ENCODE measurements at places on chromosomes 16 and 17.

- no peak for DNase-seq
Measured at GRCh38 chr16:24822974-24823373, 22.8 kb upstream of the SLC5A11 start.

- no peak for DNase-seq
Measured at GRCh38 chr16:88349153-88349902, 33.4 kb upstream of the ZNF469 start.

- no peak for DNase-seq
Measured at GRCh38 chr16:49514073-49514980, 140.7 kb downstream of the C16orf78 start.

DNA sequence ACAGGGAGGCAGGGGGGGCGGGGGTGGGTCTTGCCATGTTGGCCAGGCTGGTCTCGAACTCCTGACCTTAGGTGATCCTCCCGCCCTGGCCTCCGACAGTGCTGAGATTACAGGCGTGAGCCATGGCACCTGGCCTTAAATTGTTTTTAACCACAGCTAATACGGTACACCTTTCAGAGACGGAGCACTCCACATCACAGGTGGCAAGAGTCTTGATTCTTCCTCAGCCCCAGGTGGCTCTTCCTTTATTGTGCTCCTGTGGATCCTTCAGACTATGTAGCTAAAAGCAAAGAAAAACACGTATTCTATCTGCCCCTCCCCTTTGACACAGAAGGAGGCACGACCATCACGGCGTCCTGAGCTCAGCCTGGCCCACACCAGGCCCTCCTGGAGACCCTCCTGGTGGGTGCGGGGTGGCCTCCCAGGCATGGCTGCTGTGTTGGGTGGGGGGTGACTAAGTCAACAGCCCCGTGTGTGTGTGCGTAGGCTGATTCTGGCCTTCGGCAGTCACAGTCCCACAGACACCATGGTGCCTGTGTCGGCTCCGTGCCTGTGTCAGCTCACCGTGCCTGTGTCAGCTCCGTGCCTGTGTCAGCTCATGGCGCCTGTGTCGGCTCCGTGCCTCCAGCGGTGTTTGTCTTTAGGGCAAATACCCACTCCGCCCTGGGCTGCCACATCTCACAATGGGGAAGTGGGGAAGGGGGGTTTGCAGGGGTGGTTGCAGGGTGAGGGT lies 10.8 kb upstream of the SECTM1 start:
- no peak for DNase-seq

GRCh38 chr16:11030990-11031510 lies 86.7 kb downstream of the CLEC16A start:
- no peak for DNase-seq

DNA sequence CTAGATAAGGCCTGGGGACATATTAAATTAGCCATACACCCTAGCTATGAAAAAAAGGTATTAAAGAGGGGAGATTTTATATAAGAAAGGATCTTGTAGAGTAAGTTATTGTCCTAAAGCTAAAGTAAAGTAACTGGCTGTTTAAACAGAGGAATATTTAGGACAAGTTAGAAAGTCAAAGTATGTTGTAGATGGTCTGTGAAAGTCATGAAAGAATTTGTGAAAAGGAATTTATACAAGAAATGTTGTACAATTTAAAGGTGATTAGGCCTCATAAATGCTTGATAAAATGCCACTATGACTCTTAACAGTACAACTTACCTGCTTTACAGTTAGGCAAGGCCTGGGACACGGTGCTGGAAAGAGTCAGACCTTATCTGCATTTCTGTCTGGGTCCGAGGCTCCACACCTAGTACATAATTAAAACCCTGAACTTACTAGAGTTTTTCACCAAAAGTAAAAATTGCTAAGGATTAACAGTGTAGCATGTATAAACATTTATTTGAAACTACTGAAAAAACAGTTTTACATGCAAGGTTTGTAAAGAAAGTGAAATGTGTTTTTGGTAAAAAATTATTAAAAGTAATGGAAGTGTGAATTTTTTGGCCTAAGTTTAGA lies 445.3 kb upstream of the TOM1L1 start:
- DNase-seq = no peak

DNA sequence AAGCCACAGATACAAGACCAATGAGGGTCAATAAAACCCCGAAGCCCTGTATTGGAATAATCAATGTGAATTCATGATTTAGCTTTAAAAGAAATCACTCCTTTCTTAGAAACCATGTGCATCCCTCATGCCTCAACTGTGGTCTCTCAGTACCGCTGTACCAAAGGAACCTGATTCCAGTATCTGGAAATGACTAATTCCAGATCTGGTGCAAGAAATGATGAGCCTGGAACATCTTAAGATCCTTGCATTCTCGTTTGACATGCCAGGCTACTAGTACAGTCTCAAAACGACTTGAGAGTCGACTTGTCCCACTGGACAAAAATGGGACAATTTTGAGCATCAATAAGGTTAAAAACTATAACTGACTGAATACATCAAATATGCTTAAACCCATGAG lies 21.2 kb downstream of the USP31 start:
- DNase-seq = no peak

DNA sequence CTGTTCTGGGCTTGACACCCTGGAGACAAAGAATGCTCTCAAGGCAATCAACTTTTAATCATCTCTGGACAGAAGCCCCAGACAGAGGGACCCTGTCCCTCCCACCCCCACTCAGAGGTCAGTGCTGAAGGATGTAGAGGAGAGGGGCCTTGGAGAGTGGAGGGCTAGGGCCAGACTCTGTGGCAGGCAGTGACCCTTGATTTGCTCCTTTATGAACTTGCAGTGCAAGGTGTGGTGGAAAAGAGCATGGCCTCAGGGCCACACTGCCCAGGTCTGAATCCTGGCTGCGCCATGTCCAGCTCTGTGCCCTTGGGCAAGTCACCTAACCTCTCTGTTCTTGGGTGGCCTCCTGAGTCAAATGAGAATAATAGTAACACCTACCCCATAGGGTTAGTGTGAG lies 134.3 kb downstream of the TMEM132E start:
- no peak for DNase-seq

DNA sequence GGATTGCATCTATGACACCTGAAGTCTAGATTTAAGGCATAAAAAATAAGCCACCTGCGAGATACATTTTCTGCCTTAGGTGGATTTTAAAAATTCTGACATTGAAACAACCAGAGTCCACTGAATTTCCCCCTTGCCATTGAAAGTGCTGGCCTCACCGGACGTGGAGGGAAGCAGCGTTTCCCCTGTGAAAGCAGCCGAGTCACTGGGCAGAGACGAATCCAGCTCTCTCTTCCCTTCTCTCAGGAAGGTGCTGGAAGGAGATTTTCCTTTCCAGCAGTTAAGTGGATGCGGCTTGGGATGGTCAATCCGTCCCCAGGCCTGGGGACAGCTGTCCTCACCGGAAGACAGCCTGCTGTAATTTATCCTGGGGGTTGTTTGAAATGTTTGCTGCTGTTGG lies 270.9 kb upstream of the FOXF1 start:
- DNase-seq = no peak

DNA sequence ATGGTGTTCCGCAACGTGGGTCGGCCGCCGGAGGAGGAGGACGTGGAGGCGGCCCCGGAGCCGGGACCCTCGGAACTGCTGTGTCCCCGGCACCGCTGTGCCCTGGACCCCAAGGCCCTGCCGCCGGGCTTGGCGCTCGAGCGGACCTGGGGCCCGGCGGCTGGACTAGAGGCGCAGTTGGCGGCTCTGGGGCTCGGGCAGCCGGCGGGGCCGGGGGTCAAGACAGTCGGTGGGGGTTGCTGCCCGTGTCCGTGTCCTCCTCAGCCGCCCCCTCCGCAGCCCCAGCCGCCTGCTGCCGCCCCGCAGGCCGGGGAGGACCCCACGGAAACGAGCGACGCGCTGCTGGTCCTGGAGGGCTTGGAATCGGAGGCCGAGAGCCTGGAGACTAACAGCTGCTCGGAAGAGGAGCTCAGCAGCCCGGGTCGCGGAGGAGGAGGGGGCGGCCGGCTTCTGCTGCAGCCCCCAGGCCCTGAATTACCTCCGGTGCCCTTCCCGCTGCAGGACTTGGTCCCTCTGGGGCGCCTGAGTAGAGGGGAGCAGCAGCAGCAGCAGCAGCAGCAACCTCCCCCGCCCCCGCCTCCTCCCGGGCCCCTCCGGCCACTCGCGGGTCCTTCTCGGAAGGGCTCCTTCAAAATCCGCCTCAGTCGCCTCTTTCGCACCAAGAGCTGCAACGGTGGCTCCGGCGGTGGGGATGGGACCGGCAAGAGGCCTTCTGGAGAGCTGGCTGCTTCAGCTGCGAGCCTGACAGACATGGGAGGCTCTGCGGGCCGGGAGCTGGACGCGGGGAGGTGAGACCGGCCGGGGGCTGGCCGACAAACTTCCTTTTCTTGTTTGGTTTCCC lies 821 bp downstream of the SOCS7 start:
- DNase-seq = peak; percentile 22

DNA sequence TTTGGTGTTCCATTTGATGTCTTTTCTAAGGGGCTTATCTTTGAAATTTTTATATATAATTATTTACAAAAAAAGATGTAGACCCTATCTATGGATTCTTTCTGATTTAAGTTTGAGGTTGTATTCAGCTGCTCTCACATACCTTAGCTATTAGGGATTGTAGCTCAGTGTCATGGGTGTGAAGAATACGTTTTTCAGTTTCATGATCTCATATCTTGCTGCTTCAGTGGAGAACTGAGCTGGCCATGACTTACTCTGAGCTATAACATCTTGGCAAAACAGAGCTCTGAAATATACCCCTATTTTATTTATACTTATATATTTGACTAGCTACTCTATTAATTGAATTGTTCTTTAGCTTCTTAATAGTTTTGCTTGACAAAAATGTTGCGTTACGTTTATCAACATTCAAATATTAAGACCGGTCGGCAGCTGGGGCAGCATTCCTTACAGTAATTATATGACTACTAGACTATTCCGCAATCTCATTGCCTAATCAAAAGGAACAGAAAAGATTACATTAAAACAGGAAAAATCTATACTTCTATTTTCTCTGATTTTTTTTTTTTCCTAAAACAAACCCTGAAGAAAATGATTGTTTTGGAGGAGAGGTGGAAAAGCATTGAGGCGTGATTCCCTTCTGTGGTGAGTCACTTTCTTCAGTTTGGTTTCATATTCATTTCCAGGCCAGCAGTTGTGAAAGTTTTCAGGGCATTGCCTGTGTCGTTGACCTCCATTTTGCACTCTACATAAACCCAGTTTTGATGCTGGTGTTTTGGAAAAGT lies 24.1 kb upstream of the KRT24 start:
- DNase-seq = peak; percentile 13

- no peak for DNase-seq
Measured at GRCh38 chr16:84061236-84061819, 18.7 kb upstream of the SLC38A8 start.

DNA sequence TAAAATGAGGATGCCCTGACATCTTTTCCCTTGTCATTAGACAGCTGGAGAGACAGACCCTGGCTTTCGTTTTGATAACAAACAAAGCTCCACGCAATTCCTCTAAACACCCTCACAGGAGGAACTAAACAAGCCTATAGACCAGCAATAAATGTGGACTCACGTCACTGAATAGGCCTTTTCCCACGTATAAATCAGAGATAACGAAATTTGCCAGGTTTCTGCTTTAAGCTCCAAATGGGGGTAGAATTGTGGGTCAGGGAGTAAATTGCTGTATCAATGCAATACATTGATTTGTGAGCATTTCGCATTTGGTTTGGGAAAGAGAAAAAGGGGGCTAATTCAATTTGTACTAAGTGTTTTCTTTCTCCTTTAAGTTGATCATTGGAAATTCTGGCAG lies 256.0 kb downstream of the PMP22 start:
- DNase-seq = no peak

DNA sequence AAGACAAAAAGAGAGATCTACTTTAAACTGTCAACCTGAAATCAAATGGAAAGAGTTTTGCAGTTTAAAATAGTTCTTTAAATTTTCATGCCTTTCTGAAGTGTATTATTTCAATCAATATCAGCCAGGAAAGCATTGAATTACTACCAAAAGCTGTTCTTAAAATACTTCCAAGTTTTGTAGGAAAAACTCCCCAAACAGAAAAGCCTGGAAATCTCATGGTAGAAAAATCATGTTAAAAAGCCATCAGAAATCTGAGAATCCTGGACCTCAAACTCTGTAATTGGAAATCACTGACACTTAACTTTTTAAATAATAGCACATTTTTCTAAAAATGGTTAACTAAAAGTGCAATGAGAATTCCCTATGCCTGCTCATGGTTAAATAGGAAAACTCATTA lies 63.3 kb upstream of the CNTNAP4 start:
- DNase-seq = no peak

GRCh38 chr16:81094771-81095251 lies 1.4 kb downstream of the GCSH start:
- peak; percentile 31 for DNase-seq

- DNase-seq = no peak
Measured at GRCh38 chr16:65116216-65116615, 5.6 kb downstream of the CDH11 start.

DNA sequence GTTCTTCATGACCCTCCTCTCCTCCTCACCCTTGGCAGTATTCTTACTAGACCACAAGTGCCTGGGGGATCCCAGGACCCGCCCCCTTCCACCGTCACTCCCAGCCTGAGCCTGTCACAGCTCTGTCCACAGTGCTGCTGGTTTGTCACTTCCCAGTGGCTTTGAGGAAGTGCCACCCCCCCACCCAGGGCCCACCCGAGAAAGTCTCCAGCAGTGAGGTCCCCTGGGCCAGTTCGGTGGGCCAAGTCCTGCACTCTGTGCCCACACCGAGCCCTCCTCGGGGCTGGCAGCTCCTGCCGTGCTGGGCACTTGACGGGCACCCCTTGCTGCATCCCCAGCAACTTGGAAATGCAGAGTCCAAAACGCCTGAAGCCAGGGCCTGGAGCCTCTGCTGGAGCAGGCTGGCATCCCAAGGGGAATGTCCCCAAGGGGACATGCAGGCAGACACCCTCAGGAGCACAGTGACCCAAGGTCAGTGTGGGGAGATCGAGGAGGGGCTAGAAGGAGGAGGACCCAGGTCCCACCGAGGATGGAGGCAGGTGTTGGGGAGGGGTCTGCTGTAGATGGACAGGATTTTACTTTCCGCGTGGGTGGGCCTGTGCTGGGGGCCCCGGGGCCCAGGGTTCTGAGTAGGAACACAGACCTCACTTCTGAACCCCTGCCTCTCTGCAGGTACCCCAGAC lies 15.5 kb downstream of the MMP15 start:
- no peak for DNase-seq

GRCh38 chr17:45051060-45051719 lies at the start of gene DCAKD:
Gene DCAKD (minus strand): TSS chr17:45051632. CDS start chr17:45034885, 16,747 bp downstream.
- peak; percentile 95 for DNase-seq

- DNase-seq = peak; percentile 99
Measured at GRCh38 chr17:27446569-27447301, 9.5 kb upstream of the KSR1 start.

GRCh38 chr17:63768433-63768832 lies 5.0 kb downstream of the CCDC47 start:
- DNase-seq = no peak

All from fibroblast of pulmonary artery (primary cell).